NCI-H2081 (cell line): ENCODE measurements at places on chromosomes 1 and 21.

GRCh38 chr1:97849345-97850340 is 71.2 kb downstream of the DPYD start:
- DNase-seq = peak; percentile 64

GRCh38 chr1:27102707-27103468 is 52.0 kb downstream of the SLC9A1 start:
- peak; percentile 29 for DNase-seq

DNA sequence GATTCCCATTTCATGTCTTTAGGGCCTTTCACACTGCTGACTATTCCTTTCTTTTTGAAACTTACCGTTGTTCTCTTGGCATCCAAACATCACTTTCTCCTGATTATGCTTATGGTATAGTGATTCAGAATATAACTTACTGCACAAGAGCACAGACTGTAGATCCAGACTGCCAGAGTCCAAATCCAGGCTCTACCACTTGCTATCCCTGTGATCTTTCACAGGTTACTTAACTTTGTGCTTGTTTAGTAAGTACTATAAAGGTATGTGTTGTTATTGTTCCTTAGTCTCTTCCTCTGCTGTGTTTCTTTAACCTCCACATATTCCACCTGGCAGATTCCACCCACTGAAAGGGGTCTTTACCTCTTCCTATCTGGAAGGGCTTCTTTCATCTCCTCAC is 8.4 kb downstream of the SCMH1 start:
- DNase-seq = no peak

GRCh38 chr1:189669846-189670245 is 807.8 kb downstream of the BRINP3 start:
- no peak for DNase-seq

DNA sequence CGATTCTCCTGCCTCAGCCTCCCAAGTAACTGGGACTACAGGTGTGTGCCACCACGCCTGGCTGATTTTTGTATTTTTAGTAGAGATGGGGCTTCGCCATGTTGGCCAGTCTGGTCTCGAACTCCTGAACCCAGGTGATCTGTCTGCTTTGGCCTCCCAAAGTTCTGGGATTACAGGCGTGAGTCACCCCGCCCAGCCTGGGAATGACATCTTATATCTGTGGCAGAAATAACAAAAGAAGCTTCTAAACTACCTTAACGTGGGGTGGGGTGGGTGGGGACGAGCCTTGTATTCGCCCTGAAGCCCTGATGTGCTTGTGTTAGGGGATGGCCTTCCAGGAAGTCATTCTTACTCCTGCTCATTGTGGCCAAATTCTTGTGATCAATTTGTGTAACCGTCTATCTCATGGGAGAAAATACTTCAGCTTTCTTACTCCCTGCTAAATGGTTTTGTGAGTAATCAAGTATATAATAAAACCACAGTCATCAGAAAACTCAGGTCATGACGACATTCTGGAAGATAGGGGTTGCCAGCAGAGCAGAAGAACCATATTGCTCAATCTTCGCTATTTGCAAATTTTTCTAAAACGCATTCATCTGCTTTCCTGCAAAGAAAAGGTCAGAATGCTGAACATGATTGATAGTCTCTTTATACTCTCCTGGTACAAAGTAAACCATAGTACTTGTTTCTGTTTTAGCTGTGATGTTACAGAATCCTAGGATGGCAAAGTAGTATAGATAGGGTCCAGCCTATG is 63.2 kb downstream of the DIRAS3 start:
- DNase-seq = no peak
